ENCODE measurements at places on chromosomes 6 and 20.
A peak's percentile ranks its signal among the peaks of the same experiment; 100 is the strongest.

DNA sequence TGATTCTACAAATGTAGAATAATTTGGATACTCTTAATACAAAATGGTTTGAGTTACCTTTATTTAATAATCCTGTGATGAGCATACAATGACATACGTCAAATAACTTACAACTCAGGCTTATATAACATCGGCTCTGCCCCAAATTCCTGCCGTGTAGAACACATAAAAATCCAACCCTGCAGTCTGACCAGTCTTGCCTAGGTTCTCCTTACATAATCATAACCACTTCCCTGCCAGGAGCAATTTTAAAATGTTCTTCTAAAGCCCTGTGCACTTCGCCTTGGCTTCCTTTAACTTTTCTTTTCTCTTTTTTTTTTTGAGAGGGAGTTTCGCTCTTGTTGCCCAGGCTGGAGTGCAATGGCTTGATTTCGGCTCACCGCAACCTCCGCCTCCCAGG lies 16.2 kb upstream of the IER3 start:
- DNase-seq, result no peak

GRCh38 chr6:47631269-47631772 lies 67.1 kb upstream of the ADGRF4 start:
- DNase-seq, result peak; percentile 47

- DNase-seq, result no peak
Measured at GRCh38 chr20:10239954-10240353, 21.3 kb downstream of the SNAP25 start.

- no peak for DNase-seq
Measured at GRCh38 chr6:33898771-33899170, 95.0 kb upstream of the MLN start.

GRCh38 chr6:111173946-111174345 lies 86.6 kb downstream of the SLC16A10 start:
- DNase-seq, result no peak

DNA sequence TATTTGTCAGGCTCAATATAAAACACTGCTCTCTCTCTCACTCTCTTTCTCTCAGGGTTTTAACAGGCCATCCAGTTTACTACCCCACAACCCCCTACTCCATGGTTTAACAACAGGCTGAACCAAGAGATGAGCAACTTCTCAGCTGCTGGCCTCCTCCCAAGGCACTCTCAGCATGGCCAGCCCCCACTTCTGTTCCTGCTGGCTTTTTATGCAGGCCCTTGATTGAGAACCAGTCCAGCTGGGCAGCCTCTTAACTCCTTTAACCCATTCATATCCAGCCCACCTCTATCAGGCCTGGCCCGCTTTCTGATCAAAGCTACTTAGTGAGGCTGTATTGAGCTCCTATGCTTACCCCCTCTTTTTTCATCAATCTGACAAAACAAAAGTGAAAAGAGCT lies 346.8 kb upstream of the POU3F2 start:
- DNase-seq, result no peak

DNA sequence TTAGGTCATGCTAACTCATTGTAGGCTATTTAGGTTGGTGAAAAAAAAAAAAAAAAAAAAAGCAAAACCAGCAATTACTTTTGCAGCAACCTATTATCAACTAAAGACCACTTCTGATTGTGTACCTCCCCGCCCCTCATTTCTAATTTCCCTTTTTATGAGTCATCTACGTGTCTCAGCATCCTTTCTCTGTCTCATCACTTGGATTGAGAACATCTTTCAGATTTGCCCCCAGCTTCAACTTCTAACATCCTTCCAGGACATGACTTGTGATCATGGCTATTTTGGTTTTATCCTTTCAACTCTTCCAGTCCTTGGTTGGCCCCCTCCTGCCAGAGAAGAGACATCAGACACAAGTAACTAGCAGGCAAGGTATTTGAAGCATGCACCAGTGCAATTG lies 156.7 kb upstream of the CCN2 start:
- no peak for DNase-seq

- no peak for DNase-seq
Measured at GRCh38 chr20:35461620-35462019, 6.2 kb downstream of the CEP250 start.

- no peak for DNase-seq
Measured at GRCh38 chr6:127824061-127824460, 76.8 kb downstream of the THEMIS start.

All from CD4-positive, alpha-beta T cell treated with Interleukin-2 at 100 ng/mL for 4 hours (primary cell).